ENCODE measurements at places on chromosomes 12 and 14.

GRCh38 chr12:13628067-13628466 is 353.3 kb downstream of the GRIN2B start:
- DNase-seq = no peak

GRCh38 chr12:123599310-123599709 is 2.6 kb upstream of the DDX55 start:
- no peak for DNase-seq

- no peak for DNase-seq
Observed at GRCh38 chr14:38226366-38226765, 18.7 kb downstream of the SSTR1 start.

- DNase-seq = no peak
Observed at GRCh38 chr12:130439250-130439649, 101.6 kb downstream of the PIWIL1 start.

DNA sequence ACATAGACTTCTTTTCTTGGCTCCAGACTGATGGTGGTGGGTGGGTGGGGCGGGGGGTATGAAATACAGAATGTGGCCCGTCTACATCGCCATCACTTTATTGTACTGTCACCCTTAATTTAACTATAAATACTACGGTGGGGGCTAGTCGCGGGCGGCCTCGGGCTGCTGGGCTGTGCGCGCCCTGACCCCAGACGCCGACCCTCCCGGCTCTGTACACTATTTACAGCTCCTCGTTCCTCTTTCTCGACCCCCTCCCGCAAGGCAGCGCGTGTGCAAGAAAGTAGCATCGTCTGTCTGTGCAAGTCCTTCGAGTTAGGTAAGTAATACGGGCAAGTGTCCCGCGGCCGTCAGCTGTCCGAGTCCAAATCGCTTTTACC is 1.8 kb downstream of the GSC start:
- DNase-seq = no peak

- DNase-seq = no peak
Observed at GRCh38 chr14:22535126-22535525, 53.9 kb downstream of the DAD1 start.

DNA sequence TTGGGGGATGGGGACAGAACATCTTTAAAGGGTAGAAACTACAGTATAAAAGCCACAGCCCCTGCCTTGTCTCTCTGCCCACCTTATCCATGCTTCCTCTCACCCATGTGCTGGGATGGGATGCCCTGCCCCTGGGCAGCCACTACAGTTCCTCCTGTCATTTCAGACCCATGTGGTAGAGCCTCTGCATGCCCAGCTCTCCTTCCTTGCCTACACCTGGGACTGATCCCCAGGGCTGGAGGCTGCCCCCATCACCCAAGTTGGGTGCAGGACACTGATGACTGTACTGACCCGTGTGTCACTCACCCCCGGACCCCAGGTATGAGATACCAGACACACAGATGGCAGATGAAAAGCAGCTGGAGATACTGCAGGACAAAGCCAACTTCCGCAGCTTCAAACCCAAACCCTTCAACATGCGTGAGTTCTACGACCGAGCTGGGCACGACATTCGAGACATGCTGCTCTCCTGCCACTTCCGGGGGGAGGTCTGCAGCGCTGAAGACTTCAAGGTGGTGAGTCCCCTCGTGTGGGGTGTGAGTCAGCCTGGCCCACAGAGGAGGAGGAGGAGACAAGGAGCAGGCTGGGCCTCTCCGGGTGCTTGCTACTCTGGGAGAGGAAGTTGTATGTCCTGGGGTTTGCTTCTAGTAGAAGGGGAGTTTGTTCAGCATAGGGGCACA is 2.2 kb downstream of the ASIC1 start:
- no peak for DNase-seq

DNA sequence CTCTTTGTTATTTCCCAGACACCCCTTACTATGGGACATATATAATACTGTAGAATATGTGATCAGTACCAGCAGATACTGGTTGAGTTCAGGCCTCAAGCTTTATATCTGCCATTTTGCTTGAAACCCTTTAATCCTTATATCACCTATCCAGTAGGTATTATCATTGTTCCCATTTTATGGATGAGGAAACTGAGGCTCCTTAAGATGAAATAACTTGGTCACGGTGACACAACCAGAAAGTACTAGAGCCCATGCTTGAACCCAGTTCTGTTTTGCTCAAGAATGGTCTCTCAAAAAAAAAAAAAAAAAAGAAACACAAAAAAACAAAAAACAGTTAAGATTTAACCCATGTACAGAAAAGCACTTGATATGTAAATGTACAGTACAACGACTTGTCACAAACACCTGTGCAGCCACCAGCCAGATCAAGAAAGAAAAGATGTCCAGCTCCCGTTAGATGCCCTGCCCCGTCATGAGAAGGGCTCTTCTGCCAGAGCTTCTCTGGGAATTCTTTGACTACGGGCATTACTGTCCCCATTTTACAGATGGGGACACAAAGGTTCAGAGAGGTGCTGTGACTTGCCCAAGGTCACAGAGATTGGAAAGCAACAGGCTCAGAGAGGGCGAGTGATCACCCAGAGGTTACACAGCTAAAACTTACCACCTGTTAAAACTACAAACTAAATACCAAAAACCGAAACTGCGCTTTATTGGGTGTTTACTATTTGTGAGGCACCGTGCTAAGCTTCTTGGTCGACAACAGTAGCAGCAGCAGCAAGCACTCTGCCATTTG is 669 bp upstream of the WSCD2 start:
- DNase-seq = no peak

DNA sequence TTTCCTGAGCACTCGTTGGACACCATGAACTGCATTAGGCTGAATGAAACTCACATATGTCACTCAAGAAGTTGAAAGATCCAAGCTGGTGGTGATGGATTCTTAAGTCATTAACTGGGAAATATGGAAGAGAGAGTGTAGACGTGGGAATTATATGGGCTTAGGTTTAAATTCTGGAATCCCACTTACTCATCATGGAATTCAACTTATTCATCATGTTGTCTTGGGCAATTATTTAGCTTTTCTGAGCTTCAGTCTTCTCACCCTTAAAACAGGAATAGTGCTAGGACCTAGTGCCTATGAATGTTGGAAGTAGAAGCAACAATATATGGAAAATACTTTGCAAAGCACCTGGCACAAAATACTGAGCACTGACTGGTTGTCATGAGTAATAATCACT is 292.4 kb upstream of the TBX3 start:
- no peak for DNase-seq

DNA sequence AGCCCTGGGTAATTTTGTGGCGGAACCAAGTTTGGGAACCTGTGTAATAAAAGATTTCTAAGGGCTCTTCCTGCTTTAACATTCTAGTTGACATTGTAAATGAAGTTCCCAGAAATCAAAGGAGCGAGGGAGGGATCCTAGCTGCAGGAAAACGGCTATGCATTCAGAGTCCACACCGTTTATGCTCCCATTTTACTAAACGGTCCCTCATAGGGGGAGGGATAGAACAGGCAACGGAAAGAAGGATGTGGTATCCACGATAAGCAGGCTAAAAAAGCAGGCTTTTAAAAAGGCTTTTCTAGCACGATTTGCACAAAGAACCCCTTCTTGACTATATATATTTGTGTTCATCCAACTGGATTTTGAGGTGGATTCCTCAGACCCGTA is 559 bp downstream of the SYNJ2BP start:
- no peak for DNase-seq

DNA sequence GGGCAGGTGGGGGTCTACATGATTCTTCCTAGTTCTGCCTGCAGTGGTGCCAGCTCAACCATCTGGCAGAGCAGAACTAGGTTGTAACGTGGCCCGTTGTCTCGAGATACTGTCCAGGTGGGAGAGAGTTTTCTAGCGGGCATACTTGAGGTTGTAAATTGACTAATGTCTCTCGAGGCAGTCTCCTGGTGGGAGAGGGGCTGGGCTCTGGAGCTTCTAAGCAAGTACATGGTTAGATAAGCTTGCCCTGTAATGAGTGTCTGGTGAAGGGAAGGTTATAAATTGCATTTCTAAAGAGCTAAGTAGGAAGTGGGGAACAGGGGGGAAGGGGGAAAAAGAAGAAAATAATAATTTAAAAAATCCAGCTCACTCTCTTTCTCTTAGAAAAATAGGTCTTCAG is 18.1 kb downstream of the BDKRB1 start:
- no peak for DNase-seq

GRCh38 chr14:32027255-32027939 is 49.7 kb upstream of the ARHGAP5 start:
- no peak for DNase-seq

DNA sequence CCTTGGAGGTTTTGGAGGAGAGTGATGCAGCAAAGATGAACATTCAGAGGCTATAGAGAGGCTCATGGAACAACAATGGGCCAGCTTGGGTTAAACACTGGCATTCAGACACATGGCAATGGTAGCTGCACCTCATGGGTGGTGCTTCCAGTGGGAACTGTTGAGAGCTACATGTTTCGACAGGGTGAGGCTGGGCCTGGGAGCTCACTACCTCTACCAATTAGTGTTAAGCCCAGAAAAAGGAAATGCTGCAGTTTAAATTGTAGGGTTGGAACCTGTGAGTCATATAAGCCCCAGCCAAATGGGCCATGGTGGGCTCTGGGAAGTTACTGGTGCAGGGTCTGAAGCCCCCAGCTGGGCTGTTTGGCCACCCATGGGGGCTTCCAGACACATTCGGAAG is 279.7 kb downstream of the ZFP36L1 start:
- DNase-seq = no peak

- no peak for DNase-seq
Observed at GRCh38 chr12:10331642-10332239, 24.1 kb downstream of the KLRD1 start.

DNA sequence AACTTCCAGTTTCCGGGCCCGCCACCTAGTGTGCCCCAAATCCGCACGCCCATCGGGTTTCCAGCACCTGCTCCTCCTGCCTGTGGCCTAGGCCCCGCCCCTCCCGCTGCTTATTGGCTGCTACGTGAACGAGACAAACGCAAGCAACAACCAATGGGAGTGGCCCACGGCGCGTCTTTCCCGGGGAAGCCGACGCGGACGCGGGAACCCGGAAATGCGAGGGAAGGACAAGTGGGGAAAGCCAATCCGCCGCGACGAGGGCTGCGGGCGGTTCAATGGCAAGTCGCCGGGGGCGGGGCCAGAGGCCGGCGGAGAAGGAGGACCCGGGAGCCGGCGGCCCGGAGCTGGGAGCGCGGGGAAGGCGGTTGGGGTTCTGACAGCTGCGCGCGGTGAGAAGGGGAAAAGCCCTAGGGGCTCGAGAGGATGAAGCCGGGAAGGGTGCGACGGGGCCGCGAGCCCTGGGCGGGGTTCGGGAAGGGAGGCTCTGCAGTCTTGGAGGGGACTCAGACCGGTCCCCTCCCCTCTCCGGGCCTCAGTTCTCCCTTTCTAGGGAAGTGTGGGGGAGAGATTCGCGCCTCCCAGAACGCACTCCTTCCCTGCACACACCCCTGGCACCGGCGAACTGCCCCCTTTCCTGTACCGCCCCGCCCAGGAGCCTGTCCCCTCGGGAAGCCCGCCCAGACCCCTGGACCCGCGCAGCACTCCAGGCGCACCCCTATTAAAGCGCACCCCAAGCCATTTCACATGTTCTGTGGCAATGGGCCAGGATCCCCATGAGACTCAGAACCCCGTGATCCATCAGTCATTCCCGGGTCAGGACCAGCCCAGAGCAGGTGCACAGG is at the start of gene FICD:
FICD (plus strand) TSS at position 305 of the 842 bp plus-strand sequence. CDS start 1,696 bp downstream, outside the sequence.
- DNase-seq = peak; percentile 100

GRCh38 chr12:75323663-75324062 is 6.5 kb downstream of the CAPS2 start:
- DNase-seq = no peak

DNA sequence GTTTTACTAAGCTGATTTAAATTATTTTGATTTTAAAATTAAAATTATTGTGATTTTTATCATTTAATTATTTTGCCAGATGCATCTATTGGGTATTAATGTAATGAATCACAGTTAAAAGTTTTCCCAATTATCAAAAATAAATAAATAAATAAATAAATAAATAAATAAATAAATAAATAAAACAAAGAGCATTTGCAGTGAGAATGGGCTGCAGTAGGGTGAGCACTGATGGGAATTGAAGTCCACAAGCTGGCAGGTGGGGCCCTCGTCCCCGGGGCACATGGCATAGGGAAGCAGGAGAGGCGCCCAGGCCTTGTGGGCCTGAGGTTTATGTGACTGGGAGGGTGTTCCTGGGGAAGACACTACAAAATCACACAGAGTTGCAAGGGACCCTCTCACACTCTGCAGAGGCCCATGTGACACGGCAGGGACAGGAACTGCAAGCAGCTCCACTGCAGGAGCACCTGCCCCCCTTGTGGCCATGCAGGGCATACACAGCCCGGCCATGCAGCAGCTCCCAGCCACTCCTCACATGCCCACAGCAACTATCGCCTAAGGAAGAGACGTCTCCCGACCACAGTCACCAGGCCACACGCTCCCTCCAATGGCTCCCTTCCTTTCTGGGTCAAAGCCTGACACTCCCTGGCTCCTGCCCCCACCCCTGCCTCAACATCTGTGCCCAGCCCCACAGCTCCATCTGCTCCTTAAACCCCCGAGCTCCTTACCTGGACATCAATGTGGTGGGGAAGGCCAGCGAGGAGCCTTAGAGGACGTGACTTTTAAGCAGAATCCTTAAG is 256.3 kb upstream of the SFSWAP start:
- peak; percentile 80 for DNase-seq
